ENCODE measurements at places on chromosomes 12 and 14. TPM values are rescaled to one million over a fixed set of nuclear protein-coding genes. Genes with fewer than 3 reads are reported as not detected.

SAMD15 gene
- total RNA-seq, result 0.22 TPM

- peak; percentile 79 for ATAC-seq
Measured at GRCh38 chr14:92729634-92730358, 18.6 kb downstream of the LGMN start.

- ATAC-seq, result peak; percentile 58
Measured at GRCh38 chr12:118060301-118061010, 523 bp downstream of the WSB2 start.

- ATAC-seq, result no peak
Measured at GRCh38 chr12:105444653-105445102, 114.2 kb downstream of the C12orf75 start.

DNA sequence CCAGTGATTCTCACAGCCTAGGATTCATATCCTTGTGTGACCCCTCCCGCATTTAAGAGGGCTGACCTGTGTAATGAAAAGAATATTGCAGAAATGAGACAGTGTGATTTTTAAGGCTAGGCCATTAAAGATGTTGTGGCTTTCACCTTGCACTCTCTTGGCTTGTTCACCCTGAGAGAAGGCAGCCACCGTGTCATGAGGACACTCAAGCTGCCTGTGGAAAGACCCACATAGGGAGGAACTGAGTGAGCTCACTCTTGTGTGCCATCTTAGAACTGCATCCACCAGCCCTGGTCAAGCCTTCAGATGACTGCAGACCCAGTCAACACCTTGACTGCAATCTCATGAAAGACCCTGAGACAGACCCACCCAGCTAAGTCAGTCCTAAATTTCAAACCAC is 46.3 kb upstream of the TMPO start:
- ATAC-seq, result peak; percentile 48

- ATAC-seq, result peak; percentile 73
Measured at GRCh38 chr12:94650143-94651056, at the start of gene TMCC3. Gene TMCC3, minus strand, starts transcription at chr12:94650557. Its CDS starts 127 bp downstream, at chr12:94650430.

ATP5F1B gene
- total RNA-seq, result 489 TPM

- no peak for ATAC-seq
Measured at GRCh38 chr12:64044191-64044590, 177.9 kb downstream of the KICS2 start.

GRCh38 chr12:118514297-118514696 is 137.9 kb downstream of the SUDS3 start:
- ATAC-seq, result no peak

DNA sequence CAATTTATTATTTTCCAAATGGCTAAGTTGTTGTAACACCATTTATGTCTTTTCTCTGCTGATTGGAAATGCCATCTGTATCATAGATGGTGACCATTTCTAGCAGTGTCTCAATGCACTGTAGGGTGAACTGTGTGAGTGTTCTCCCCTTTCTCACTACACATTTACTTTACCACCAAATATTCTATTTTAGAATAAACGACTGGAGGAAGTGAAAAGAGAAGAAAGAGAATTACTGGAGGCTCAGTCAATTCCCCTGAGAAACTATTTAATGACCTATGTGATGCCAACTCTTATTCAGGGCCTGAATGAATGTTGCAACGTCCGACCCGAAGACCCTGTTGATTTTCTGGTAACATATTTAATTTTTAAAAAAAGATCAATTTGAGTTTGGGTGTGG is 15.5 kb upstream of the PAPOLA start:
- ATAC-seq, result no peak

CLEC4E gene
- not detected for total RNA-seq

DNA sequence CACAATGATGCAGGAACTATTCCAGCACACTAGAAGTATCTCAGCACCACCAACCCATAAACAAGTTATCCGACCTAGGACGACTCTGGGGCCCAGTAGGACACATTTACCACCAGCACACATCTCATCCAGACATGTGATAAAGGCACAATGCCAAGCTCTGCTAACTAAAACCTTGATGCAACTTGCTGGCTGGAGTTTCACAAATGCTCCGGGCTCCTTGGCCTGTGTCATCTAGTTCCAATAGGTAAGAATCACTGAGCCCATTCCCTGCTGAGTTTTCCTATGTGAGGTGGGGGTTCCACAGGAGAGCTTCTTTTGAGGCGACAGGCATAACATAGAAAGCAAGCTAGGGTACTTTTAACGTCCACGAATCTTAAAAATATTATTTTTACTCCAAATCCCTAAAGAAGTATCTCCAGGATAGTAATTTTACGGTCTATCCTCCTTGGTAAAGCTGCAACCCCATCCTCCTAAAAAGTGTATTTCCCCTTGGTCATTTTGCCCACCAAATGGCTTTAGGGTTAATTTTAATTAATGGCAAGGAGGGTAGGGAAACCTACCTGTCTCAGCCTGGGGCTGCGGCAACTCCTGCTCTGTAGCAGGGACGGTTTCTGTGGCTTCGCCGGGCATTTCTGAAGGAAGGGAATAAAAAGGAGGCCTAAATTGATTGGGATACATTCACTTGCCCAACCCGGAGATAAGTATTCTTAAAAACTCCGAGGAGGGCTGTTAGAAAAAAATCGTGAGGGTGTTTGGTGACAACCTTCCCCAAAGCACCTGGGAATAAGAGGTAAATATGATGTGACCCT is 1.0 kb downstream of the NACA start:
- ATAC-seq, result no peak

- peak; percentile 18 for ATAC-seq
Measured at GRCh38 chr12:47214771-47215170, 135.0 kb upstream of the AMIGO2 start.

- ATAC-seq, result no peak
Measured at GRCh38 chr12:74985293-74985985, 224.2 kb downstream of the KCNC2 start.

DNA sequence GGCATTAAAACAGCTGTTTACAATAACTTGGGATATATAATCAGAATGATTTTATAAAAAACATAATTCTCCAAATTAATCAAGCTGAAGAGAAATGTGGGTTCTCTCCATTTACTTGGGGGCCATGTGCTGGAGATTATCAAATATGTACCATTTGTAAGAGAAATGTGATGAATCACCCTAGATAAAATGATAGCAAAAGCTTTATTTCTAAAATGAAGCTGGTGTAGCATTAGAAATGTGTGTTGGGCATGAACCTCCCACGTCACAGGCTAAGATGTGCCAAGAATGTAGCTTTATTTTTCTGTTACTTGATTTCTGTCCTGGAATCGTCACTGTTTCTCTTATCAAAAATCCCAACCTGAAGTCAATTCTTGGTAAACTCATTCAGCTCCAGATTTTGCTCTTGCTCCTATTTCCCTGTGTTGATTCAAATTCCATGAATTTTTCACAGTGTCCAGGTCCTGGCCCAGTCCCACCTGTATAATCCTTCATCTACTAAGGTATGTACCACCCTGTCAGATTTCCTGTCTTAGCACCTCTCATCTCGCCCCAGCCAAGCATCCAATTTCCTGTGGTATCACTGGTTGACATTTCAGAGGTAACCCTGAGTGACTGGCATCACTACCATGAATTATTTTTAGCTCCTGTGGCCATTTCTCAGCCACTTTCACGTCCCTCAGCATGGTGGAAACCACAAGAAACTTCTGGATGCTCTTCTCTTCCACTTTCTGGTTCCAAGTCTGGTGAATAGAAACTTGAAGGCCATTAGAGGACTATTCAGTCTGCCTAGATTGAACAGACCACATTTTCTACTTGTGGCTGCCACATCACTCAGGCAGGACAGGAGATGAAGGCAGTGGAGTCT is 103.6 kb upstream of the FLRT2 start:
- no peak for ATAC-seq

SIX4 gene
- total RNA-seq, result not detected

DNA sequence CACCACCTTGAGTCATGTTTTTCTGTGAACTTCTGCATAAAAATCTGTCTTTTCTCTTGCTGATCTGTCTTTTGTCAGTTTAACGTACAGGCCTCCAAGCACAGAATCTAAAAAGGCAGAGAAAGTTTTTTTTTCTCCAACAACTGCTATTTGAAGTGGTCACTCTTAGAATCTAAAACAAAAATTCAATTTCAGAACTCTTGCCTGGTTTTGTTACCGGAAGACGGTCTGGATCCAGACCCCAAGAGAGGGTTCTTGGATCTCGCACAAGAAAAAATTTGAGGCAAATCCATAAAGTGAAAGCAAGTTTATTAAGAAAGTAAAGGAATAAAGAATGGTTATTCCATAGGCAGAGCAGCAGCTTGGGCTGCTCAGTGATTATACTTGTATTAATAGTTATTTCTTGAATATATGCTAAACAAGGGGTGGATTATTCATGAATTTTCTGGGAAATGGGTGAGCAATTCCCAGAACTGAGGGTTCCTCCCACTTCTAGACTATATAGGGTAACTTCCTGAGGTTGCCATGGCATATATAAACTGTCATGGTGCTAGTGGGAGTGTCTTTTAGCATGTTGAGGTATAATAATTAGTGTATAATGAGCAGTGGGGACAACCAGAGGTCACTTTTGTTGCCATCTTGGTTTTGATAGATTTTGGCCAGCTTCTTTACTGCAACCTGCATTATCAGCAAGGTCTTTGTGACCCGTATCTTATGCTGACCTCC is 150.0 kb upstream of the PLEKHA5 start:
- ATAC-seq, result no peak

GRCh38 chr14:51501746-51502145 is 150.0 kb upstream of the FRMD6 start:
- ATAC-seq, result no peak

DNA sequence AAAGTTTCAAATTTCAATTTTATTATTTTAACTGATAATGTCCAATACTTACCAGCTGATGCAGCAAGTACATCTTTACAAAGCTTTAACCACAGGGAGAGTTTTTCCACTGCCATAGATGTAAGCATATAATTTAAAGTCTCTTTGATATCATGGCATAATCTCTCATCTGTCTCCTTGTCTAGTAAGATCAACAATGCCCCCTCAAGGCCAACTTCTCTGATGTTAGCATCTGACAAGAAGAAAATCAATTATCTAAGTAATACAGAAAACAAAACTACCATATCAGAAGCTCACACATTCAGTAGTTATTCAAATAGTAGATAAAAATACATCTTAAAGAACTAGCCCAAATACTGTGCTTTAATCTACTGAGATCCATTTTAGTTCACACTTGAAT is 94.2 kb downstream of the HEATR5A start:
- ATAC-seq, result no peak

- no peak for ATAC-seq
Measured at GRCh38 chr12:76560086-76560491, 518 bp upstream of the OSBPL8 start.

GRCh38 chr14:76937181-76938091 is 91.1 kb downstream of the IRF2BPL start:
- ATAC-seq, result no peak

GCH1 gene
- total RNA-seq, result 23.7 TPM

GRCh38 chr14:51129130-51129529 is 34.2 kb upstream of the TRIM9 start:
- no peak for ATAC-seq

DNA sequence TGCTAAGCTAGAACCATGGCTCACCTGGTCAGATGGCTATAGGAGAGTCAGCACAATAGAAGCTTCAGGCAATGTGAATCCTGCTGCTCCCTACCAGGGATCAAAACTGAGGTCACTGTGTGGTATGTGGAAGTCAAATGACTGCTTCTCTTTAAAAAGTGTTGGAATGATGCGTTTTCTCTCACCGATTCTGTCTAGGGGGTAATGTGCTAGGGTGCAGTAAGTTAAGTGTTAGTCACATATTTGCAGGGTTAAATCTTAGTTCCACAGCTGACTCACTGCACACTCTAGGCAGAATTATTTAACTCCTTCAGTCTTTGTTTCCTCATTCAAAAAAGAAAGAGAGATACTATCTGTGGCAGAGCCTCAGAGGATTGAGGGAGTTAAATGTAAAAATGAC is 696.6 kb downstream of the DIO2 start:
- no peak for ATAC-seq

ST8SIA1 gene
- total RNA-seq, result 2.5 TPM

DENND5B gene
- total RNA-seq, result 0.58 TPM

LTB4R gene
- total RNA-seq, result 11.6 TPM

- no peak for ATAC-seq
Measured at GRCh38 chr14:75312341-75312740, 33.7 kb downstream of the FOS start.

DNA sequence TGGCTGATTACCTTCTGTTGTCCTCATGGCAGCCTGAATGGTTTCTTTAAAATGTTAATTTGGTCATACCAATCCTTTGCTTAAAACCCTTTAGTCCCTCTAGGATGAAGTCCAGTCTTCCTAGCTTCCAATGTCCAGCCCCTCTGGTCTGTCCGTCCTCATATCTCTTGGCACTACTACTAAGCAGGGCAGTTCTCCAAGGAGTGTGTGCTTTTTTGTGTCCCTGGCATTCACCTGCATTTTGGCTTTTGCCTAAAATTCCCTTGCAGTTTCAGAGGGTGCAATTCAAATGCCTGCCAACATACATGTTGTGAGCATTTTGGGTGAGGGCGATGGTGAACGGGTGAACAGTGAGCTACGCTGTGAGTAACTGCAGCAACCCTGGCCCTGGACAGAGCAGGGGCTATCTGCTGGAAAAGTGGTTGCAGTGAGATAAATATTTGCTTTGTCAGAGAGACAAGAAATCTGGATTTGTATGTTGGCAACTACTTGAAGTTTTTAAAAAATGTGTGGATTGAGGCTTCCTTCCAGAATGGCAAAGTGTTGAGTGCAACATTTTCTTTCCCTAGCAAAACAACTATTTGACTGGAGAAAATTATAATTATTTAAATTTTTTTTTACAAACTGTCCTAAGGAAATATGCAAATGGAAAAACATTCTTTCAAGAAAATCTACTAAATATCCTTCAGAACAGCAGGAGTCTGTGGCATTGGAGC is 14.6 kb downstream of the GALNT8 start:
- no peak for ATAC-seq

DNA sequence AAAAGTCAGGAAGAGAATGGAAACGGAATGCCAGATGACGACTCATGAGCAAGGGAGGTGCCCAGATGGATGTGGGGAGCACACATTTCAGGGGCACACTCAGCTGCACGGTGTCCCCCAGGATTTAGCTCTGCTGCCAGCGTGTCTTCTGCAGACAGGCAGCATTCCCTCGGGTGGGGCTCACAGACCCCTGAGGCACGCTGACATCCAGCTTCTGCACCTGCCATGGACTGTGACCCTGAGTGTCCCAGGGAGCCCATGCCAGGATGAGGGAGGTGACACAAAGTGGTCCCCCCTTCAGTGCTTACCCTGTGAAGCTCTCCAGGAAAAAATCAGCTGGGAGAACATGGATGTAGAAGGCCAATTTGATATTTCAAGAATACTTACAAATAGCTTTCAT is 84.2 kb downstream of the PIWIL1 start:
- no peak for ATAC-seq

- ATAC-seq, result no peak
Measured at GRCh38 chr14:36663404-36664321, 2.0 kb downstream of the PAX9 start.

STRN3 gene
- total RNA-seq, result 31.1 TPM

Measured in activated T-helper 17 cell treated with anti-CD3 and anti-CD28 coated beads, Interleukin-2, amount 50 U/mL, for 72 hours (primary cell).